Mammary epithelial cell (primary cell): ENCODE measurements at places on chromosomes 1 and 21.
A peak's percentile ranks its signal among the peaks of the same experiment; 100 is the strongest.

DNA sequence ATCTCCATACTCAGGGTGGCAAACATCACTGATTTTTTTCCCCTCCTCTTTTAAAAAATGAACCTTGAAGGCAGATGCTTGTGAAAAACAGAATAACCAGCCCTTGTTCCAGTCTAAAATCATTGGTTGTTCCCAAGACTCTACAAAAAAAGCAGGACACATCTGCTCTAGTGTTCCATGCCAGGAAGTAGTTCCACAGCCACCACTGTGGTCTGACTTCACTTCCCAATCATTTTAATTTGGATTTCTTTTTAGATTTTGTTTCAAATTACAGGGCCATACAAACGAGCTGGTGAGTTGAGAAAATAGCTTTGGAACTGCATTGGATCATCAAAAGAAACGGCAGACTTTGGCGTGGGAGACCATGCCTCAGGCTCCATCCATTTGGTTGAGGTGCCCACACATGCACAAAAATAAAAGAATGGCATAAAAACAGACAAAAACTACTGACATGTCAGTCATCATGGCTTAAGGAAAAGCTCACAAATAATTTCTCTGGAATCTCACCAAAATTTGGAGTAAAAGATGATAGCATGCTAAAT is 210.0 kb downstream of the GABPA start:
- DNase-seq, result no peak

GRCh38 chr1:161915051-161915503 is 108.6 kb downstream of the OLFML2B start:
- DNase-seq, result no peak

DNA sequence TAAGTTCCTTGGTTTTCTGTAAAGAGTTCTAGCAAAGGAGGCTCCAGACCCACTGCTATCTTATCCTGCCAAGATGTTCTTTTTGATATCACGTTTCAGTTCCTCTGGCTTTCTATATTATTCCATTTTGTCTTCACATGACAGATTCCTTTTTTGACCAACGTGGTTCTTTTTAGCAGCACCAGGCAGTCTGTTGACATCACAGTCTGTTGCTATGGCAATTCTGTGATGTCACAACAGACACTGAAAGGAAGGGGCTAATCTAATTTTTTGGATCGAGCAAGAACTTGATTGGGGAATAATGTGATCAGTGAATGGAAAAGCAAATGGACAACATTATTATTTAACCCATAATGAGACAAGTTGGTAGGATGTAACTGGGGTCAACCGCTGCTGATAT is 64.5 kb upstream of the GOLT1A start:
- DNase-seq, result no peak

- no peak for DNase-seq
Observed at GRCh38 chr1:32056598-32056997, 16.1 kb upstream of the TMEM39B start.

DNA sequence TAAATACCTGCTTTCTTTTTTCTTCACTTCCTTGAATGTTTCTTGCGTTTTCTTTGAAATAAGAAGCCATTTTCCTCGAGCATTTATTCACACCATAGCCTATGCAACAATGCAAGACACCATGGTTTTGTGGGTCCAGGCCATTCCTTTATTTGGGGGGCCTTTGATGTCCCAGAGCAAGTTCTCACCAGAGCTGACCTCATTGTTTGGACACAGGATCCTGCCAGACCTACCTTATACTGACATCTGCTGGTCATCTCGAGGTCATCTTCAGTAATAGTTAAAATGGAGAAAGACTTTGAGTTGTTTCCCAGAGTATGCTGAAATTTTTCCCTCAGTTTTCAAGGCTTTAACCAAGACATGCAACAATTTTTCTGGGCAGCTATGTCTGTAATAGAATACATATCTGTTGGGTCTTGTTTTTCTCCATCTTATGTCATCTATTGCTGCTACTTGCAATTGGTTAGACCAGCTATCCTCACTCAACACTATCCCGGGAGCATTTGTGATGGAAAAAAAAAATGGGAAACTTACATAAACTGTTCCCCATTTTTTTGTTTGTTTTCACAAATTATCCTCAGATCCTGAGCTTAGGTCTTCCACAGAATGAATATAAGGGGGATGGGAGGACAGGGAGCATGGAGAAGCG is 34.0 kb upstream of the BACE2 start:
- DNase-seq, result peak; percentile 23

- DNase-seq, result no peak
Observed at GRCh38 chr1:222535455-222535854, 12.4 kb downstream of the HHIPL2 start.

- no peak for DNase-seq
Observed at GRCh38 chr1:242212401-242212800, 213.5 kb upstream of the MAP1LC3C start.

DNA sequence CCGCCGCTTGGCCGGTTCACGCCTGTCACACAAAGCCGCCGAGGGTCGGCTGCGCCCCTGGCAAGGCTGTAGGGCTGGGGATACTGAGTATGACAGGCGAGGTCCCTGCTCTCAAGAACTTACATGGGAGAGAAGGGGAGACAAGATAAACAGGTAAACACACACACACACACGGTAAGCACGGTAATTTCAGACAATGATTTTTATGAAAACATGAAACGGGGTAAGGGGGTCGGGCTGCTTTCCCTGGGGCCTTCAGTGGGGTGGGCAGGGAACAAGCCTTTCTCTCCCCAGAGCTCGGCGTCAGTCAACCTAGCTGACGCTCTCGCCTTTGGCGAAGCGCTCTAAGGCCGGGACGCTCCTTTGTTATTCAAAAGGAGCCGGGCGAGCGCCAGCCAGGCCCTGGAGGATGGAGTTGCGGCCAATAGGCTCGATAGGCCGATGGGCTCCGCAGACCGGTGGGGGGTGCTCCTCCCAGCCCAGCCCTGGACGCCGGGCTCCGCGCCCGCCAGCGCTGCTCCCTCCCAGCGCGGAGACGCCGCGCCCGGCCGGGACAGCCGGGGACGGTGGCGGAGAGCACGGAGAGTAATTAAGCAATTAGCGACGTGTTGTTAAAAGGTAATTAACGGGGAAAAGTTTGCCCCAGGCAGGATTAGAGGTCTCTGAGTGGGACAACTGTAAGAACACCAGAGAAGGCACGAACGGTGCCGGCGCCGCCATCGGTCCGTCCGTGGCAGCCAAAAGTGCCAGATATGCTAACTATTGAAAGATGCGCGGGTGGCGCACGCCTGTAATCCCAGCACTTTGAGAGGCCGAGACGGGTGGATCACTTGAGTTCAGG is 950 bp upstream of the INKA2 start:
- DNase-seq, result peak; percentile 45

DNA sequence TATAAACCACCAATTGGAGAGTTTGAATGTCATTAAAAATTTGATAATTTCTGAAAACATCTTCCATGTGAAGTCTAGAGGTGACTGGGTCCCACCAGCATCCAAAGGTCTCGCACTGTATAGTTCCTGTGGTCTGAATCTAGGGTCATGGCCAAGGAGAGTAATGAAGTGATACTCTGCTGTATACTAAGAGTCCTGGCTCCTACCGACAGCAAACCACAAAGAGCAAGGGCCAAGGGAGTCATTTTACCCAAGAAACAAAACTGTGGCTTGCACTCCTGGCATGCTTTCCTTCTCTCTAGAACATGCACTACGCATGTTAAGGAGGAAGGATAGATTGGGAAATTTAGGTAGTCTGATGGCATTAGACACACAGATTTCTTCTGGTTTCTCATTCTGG is 115.6 kb downstream of the BRINP2 start:
- DNase-seq, result no peak

GRCh38 chr1:183777328-183777727 is 27.6 kb upstream of the RGL1 start:
- DNase-seq, result no peak

DNA sequence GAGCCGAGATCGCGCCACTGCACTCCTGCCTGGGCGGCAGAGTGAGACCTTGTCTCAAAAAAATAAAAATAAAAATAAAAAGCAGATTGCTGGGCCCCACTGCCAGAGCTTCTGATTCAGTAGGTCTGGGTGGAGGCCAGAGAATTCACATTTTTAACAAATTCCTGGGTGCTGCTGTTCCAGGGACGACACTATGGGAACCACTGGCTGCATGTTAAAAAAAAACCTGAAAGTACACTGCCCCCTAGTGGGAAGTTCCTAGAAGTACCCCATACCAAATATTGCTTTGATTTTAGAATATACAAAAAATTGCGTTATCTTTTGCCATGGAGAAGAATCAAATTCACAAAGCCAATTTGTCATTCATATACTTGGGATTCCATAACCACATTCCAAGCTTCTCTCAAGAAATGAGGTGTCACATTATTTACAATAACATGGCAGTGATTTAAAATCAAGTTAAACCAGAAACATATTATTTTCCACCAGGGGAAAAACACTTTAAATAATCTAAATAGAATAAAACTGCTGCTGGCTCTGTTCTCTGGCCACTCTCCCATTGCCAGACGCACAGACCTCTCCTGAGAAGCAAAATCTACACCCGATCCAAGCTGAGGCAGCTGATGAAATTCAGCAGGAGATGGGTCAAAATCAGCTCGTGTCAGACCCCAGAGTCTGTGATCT is 27.4 kb downstream of the SYF2 start:
- peak; percentile 17 for DNase-seq

GRCh38 chr1:98055457-98055856 is 134.6 kb upstream of the DPYD start:
- DNase-seq, result no peak

DNA sequence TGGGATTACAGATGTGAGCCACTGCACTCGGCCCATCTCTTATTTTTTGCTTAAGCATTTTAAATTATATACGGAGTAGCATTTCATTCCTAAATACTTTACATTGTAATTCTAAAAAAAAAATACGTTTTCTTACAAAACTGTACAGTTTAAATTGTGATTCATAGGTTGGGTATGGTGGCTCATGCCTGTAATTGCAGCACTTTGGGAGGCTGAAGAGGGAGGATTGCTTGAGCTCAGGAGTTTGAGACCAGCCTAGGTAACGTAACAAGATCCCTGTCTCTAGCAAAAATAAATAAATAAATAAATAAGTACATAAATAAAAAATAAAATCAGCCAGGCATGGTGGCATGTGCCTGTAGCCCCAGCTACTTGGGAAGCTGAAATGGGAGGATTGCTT is 24.6 kb downstream of the TBCE start:
- DNase-seq, result no peak

- DNase-seq, result no peak
Observed at GRCh38 chr1:46673749-46674182, 2.1 kb downstream of the TEX38 start.

DNA sequence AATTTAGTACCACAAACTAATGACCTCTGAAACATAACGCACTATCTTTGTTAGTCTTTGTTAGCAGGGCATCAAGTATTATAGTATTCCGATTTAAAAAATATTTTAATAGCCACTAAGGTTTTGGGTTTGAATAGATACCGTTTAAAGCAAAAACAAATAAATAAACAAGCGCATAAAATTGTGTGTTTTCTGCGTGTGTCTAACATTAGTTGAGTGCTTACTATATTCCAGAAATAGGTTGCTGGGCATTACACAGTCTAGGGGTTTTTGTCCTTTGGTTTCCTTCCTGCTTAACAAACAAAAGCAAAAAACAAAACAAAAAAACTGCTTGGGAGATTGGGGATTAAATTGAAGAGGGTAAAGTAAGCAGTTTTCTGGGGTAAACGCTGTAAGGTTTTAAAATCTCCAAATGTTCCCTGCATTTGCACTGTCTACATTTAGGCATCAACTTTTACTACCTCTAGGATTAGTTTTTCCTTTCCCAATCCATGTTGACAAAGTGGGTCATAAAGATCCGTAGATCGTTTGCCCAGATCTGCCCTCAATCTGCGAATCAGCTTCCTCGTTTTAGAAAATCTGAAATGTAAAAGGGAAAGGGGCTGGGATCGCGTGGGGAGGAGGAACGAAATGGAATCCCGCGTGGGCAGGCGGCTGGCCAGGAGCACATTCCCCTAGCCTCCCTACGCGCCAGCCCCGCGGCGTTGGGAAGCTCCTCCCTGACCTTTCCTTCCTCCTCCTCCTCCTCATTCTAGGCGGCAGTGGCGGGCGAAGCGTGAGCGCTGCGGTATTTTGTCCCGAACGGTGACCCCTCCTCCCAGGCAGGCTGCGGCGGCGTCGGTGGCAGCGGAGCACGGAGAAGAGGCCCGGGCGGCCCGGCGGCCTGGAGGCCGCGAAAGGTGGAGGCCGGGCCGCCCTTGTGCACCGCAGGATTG is at the start of gene KCTD3:
Gene KCTD3, plus strand, starts transcription at position 749 of the 935 bp plus-strand sequence. CDS start 382 bp downstream, outside the sequence.
- peak; percentile 65 for DNase-seq

DNA sequence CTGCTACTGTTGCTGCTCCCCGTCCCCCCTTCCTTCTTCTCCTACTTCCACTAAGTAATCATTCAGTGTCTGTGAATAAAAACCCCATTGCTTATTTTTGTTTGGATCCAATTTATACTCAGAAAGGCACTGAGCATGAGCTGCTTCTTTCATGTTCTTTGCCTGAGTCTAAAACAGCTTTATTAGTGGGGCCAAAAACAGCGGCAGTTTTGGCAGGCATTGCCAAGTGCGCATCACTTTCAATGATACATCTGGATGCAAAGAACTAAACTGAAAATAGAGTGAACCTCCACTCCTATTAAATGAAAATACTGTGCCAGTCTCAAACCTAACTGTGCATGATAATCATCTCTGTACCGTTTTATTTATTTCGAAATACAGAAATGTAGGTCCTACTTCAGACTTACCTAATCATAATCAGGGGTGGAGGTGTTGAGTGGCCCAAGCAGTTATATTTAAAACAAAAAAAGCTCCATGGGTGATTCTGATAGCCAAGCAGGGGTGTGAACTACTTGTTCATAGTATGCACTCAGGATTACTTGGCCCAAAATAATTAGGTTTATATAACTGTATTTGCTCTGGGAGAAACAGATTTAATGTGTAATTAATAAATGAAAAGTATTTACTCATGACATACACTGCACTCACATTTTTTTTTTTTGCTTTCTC is 48.4 kb downstream of the NEK7 start:
- no peak for DNase-seq

DNA sequence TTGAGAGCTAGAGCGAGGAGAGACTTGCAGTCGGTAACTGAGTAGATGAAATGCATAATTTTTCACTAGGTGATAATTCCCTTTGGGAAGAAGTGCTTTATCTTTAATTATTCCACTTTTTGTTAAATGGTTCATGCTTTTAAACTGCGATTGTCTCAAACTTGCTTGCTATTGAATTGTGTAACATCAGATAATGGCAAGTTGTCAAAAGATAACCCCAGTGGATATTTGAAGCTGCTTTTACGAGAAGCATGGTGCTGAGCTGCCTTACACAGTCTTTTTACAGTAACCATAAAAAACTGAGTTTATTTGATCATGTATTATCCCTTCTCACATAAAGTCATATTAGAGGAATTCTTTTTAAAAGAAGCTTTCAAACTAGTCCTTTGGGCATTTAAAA is 30.2 kb downstream of the TMEM50B start:
- no peak for DNase-seq

DNA sequence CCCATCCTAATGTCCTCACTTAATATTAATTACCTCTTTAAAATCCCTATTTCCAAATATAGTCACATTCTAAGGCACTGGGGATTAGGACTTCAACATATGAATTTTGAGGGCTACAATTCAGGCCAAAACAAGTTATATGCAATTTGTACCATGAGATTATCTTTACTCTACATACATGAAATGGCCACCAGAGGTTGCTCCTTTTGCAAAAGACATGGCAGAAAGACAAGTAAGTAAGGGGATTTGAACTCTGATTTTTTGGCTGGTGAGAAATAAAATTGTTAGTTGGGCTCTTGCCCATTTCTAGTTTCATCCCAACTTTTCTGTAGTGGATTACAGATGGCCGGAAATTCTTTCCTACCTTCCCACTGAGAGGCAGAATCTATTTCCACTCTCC is 4.8 kb upstream of the ALG6 start:
- DNase-seq, result no peak
